ENCODE measurements at places on chromosomes 16 and 17. TPM values are rescaled to one million over a fixed set of nuclear protein-coding genes. Genes with fewer than 3 reads are reported as not detected.

DNA sequence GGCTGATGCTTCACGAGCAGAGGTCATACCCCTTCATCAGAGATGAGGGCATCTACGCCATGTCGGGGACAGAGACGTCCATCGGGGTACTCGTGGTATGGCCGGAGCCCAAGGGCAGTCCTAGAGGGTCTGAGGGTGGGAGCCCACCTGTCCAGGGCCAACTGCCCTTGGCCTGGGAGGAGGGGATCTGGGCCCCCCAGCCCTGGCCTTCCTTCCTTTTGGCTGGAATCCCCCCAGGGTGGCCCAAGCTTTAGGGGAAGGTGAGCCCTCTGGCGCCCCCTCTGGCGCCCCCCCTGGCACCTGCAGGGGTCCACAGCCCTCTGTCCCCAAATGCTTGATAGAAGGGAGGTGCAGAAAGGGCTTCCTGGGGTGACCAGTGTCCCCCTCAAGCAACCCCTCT lies 69.3 kb downstream of the SCNN1B start:
- DNase-seq, result no peak

DNA sequence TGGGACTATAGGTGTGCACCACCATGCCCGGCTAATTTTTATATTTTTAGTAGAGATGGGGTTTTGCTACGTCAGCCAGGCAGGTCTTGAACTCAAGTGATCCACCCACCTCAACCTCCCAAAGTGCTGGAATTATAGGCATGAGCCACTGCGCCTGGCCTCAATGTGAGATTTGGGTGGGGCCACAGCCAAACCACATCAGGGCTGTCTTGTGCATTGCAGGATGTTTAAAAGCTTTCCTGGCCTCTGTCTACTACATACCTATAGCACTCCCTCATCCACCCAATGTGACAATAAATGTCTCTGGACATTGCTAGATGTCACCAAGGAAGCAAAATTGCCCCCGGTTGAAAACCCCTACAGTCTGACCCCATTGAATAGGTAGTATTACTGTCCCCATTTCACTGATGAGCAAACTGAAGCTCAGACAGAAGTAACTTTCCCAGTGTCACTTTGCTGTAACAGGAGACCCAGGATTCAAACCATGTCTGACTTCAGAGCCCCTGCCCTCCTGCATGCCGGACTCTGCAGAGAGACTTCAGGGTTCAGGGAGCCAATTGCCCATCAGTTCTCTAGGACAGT lies 3.6 kb upstream of the MAP3K14 start:
- no peak for DNase-seq

Gene KDM6B
- polyA plus RNA-seq, result 23.6 TPM

- DNase-seq, result no peak
Measured at GRCh38 chr16:69566240-69566980, 644 bp downstream of the NFAT5 start.

- DNase-seq, result no peak
Measured at GRCh38 chr16:59907611-59908010, 1173.5 kb upstream of the GOT2 start.

DNA sequence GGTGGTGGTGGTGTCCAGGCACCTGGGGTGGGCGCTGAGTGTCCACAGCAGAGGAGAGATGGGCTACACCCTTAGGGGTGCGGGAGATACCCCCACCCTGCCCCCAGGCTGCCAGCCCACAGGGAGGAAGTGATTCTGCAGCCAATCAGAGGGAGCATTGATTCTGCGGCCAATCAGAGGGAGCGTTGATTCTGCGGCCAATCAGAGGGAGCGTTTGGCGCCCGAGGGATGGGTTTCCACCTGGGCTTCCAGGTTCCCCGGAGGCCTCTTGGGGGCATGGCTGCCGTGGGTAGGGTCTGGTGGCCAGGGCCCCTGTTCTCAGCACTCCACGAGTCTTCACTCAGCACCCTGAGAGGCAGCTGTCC lies 28.2 kb upstream of the ACSF3 start:
- no peak for DNase-seq

Gene HLF
- 4.5 TPM for polyA plus RNA-seq

Gene EPOP
- polyA plus RNA-seq, result 1.8 TPM

DNA sequence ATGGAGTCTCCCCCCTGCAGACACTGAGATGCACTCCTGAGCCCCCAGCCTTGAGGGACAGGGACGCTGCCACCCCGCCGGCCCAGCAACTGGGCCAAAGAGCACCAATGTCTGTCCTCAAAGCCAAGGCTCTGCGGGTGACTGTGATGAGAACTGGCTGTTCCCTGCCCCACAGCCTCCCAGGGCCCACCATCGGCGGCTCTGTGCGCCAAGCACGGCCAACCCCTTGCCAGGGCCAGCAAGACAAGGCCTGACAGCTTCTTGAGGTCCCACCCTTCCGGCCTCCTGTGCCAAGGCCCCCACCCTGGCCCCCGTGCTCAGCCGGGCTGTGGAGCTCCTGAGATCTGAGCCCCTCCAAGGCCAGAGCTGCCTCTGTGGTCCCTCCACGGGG lies 34.2 kb upstream of the PABPN1L start:
- DNase-seq, result no peak

Gene CXCL16
- polyA plus RNA-seq, result 12.5 TPM

- DNase-seq, result no peak
Measured at GRCh38 chr16:61684541-61684940, 351.7 kb downstream of the CDH8 start.

DNA sequence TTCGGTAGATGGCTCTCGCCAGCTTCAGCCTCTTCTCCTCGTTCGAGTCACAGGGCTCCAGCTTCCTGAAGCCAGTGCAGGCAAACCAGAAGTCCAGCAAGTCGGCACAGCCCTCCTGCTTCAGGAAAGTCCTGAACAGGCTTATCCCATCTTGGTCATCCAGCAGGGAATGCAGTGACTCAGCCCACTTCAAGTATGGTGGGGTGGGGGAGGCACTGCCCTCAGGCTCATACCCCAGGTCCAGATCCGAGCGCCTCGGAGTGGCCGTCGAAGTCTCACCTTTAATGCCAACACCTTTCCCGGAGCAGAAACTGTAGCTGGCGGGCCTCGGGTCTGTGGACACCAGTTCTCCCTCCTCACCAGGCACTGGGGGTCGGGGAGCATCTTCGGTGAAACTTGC lies 5.9 kb downstream of the AXIN1 start:
- DNase-seq, result no peak

DNA sequence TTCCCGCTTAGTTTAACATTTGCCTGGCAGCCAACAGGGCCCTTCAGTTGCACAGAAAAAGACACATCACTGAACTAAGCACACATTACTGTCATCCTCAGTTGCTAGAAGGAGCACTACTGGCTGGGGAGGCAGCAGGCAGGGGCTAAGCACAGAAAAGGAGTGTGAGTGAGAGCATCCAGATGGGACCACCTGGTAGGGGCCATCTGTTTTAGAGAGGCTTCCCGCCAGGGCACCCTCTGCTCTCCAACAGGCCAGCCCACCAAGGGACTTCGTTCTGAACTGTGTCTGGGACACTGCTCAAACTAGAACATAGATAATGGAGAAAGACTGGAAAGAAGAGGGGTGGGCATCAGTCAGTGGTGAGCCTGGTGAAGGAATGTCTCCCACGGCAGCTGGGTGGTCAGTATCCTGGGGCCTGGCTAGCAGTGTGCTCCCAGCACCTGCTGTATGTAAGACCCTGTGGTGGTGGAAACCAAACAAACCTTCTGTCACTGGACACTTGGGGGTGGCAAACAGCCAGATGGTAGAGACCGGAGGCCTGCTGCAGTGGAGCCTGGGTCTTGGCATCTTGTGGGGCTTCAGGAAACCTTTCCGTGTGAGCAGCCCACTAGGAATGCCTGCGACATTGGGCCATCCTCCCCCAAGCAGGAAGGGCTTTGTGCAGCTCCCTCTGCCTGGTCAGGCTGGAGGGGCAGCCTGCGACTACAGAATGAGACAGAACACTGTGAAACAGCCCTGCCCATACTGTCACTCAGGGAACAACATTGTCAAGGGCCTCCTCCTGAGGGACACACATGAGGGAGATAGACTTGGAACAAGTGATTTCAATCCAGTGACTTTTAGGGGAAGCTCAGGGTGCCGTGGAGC lies 12.8 kb upstream of the RANGRF start:
- DNase-seq, result no peak

Gene NOS2
- 2.0 TPM for polyA plus RNA-seq

DNA sequence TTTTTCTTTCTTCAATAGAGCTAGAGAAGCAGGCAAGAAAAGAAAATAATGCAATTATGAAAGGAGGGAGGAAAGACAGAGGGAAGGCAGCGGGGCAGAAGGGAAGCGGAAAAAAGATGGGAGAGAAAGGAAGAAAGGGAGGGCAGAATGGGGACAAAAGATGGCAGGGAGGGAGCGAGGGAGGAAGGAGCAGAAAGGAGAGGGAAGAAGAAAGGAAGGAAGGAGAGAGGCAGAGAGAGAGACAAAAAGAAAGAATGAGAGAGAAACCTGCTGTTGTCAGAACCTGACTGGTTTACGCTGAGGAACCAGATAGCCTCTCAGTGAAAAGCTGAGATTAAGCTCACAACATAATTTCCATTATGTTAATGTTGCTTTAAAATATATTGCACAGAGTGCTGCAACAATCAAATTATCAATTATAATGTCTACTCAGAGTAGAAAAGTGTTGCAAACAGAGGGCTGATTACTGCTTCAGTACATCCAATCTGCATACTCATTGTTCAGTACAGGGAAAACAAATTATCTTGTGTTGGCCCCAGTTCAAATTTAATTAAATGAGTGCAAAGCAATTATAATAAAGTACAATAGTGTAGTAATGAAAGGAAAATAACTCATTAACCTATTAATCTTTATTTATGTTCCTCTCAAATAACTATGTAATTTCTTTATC lies 32.0 kb upstream of the TOX3 start:
- no peak for DNase-seq

Gene CDH8
- 6.7 TPM for polyA plus RNA-seq

Gene GLYR1
- polyA plus RNA-seq, result 123 TPM

Gene CLEC3A
- not detected for polyA plus RNA-seq

- DNase-seq, result no peak
Measured at GRCh38 chr17:78374631-78375274, 3.7 kb upstream of the PGS1 start.

DNA sequence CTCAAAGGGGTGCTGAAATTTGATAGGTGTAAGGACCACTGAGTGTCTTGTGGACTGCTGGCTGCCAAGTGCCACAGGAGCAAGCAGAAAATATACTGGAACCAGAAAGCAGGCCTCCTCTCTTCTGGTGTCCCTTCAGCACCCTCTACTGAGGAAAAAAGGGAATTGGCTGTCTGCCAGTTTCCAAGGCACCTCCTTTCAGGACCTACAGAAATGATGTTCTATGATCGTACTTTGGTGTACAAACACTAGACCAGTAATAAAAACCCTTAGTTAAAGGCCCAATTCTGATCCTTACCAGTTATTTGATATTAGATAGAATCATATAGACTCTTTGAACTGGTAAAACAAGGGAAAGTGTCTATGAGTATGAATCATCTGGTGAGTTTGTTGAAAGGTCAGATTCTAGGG lies 35.8 kb upstream of the BCAS3 start:
- DNase-seq, result peak; percentile 55

All from right renal pelvis (tissue), 4 donors.